BJ (cell line): ENCODE measurements at places on chromosomes 2 and 18.

GRCh38 chr18:66511289-66511688 is 92.6 kb downstream of the CDH19 start:
- no peak for DNase-seq

- DNase-seq: no peak
Measured at GRCh38 chr2:218427741-218428140, 8.8 kb downstream of the VIL1 start.

DNA sequence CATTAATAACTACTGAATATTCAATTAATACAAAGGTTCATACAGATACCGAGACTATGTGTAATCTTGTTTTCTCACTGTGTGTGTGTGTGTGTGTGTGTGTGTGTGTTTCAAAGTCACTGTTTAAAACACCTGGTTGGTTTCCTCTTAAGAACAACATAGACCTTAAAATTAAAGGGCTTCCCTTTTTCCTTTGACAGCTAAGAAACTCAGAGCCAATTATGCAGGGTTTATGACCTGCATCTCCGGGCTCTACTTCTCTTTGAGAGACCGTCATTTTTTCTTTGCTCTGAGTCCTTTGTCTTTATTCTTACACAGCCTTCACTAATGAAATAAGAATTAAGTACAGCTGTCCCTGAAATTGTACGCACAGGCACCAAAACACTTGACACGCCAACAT is 145.6 kb downstream of the HDAC4 start:
- DNase-seq: no peak

- no peak for DNase-seq
Measured at GRCh38 chr2:160251569-160251968, 51.5 kb upstream of the ITGB6 start.

GRCh38 chr2:203688798-203689197 is 17.6 kb upstream of the CD28 start:
- DNase-seq: peak; percentile 84

DNA sequence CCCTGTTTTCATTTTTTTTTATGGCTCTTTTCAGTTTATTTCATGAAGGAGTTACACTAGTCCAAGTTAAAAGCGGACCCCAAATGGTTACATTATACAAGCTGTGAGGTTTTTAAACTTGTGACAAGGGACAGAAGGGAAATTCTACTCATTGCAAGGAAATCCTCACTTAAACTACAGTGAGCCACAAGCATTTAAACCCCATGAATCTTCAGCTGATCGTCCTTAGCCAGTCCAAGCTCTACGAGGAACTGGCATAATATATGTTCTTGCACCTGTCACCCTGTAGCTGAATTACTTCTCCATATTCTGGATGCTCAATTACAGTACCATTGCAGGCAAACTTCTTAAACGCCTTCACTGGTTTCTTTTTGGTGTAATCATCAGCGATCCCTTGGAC is 64.5 kb downstream of the ASAP2 start:
- DNase-seq: no peak

DNA sequence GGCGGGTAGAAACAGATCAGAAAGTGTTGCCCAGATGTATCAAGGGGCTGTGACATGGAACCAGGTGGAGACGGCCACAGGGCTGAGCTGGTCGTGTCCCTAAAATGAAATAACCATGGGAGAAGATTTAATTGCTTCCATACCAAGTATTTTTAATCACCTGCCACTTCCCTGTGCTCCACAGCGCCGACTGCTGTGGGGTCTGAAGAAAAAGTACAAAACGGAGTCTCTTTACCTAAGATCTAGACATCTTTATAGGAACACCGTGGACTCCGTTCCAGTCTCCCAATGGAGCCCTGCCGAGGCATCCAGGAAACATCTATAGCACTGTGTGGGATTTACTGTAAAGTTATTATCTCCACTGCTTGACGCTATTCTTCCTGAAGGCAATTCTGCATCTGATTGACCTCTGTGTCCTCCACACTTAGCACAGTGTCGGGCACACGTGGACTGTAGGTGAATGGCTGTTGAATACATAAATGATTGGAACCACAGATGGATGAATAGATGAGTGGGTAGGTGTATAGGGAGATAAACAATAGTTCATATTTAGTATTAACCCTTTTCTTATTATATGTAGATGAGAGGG is 21.6 kb upstream of the GYPC start:
- DNase-seq: no peak

DNA sequence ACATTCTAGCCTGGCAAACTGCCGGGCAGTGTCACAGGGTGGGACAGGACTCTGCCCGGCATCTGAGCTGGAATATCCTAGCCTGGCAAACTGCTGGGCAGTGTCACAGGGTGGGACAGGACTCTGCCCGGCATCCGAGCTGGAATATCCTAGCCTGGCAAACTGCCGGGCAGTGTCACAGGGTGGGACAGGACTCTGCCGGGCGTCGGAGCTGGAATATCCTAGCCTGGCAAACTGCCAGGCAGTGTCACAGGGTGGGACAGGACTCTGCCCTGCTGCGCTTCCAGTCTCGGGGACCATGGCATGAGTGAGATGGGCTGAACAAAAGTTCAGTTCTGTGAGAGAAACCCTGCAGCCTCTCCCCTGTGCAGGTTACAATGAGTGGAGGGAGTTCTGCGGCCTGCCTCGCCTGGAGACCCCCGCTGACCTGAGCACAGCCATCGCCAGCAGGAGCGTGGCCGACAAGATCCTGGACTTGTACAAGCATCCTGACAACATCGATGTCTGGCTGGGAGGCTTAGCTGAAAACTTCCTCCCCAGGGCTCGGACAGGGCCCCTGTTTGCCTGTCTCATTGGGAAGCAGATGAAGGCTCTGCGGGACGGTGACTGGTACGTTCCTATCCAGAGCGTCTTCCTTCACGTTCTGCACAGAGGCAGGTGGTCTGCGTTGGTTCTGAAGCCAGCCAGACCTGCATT is 80.3 kb downstream of the TPO start:
- no peak for DNase-seq

DNA sequence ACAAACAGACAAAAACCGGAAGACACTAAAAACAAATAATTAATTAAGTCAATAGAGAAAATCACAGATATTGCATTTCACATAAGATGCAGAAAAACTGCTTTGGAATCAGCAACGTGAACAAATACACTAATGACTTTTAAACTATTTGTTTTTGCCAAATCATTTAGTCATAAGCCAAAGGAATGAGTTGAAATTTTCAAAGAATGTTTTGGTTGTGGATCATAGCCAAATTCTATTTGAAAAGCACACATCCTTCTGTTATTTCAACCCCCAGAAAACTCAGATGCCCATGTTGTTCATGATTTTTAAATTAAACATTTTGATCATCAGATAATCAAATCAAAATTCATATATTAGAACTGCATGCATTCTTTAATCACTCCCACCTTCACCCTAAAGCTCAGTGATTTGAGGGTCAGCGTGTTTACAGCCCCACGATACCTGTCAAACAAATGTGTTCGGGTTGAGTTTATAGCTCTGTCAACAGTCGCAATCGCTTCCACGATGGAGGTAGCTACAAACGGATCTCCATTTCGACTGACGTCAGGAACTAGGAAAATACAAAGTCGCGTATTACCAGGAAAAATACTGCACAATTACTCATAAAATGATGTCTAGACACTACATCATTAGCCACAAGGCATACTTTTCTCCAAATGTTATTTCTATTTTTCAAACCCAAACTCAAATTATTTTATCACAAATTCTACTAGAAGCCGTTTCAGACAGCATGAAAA is 90.2 kb downstream of the PXDN start:
- DNase-seq: peak; percentile 69

DNA sequence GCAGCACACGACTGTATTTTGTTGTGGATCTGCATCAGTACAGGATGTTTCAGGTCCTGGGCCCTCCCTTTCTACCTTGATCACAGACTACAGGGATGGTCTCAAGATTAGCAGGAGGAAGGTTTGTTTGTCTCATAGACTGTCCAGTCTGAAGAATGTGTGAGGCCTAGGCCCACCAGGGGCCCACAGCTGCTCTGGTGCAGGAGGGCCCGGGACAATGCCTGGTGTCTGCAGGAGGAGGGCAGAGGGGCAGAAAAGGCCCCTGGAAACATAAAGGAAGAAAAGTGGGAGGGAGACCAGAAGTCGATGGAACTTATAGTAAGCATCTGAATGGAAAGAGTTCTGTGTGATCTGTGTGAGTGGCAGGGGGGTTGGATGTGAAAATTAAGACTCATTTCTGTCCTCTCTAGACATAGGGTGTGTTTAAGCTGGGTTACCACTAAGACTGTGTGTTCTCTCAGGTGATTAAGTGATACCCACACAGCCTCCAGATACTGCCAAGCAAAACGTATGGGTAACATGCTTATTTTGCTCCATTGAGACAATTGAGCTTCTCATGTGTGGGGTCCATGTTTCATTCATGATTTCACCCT is 33.4 kb upstream of the LPIN2 start:
- no peak for DNase-seq

- DNase-seq: no peak
Measured at GRCh38 chr2:188131281-188131680, 160.4 kb upstream of the GULP1 start.

- no peak for DNase-seq
Measured at GRCh38 chr2:4140281-4140970, 437.1 kb downstream of the DCDC2C start.

GRCh38 chr2:72185206-72185605 is 37.5 kb upstream of the CYP26B1 start:
- DNase-seq: no peak

GRCh38 chr2:3302751-3303582 is 74.7 kb downstream of the EIPR1 start:
- DNase-seq: no peak

GRCh38 chr2:195238379-195238778 is 418.6 kb upstream of the SLC39A10 start:
- no peak for DNase-seq

GRCh38 chr2:24891201-24891600 is 28.8 kb downstream of the ADCY3 start:
- DNase-seq: no peak

- DNase-seq: no peak
Measured at GRCh38 chr2:123468071-123468470, 557.0 kb upstream of the CNTNAP5 start.

DNA sequence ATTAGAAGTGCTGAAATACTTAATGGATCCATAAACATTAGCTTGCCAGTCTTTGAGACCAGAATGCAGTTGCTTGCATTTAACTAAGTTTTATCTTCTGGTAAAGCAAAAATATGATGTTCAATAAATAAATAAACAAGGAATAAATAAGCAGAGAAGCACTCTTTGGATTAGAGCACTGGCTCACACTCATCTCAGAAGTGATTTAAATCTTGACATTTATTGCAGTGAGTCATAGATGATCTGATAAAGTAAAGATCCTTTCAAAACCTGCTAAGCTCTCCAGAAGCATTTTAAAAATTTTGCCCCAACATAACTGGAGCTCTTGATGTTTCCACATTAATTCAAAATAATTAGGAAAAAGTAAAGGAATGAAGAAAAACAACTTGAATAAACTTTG is 66.8 kb downstream of the KYNU start:
- peak; percentile 41 for DNase-seq

DNA sequence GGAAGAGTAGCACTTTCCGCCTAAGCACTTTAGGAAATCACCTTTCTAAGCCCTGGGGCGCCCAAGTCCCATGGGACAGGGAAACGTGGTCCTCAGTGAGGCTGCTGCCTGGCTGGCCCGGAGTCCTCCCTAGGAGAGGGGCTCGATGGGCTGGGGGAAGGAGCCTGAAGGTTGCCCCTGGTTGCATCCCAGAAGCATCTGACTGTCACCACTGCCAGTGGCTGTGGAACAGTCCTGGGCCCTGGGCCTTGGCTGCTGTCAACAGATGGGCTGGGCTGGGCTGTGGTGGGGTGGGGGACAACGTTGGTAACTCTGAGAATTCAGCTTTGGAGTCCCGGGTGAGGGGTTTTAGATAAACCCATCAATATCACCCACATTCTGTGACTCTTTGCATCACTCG is 22.5 kb downstream of the ASB1 start:
- DNase-seq: no peak

GRCh38 chr18:73047688-73048087 is 179.9 kb upstream of the NETO1 start:
- no peak for DNase-seq

DNA sequence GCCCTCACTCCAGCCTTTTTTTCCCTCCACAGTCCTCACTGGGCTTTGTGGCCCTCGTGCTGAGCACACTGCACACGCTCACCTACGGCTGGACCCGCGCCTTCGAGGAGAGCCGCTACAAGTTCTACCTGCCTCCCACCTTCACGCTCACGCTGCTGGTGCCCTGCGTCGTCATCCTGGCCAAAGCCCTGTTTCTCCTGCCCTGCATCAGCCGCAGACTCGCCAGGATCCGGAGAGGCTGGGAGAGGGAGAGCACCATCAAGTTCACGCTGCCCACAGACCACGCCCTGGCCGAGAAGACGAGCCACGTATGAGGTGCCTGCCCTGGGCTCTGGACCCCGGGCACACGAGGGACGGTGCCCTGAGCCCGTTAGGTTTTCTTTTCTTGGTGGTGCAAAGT is 39.4 kb downstream of the STEAP3 start:
- DNase-seq: no peak

- DNase-seq: no peak
Measured at GRCh38 chr18:72541871-72542332, 2.2 kb downstream of the CBLN2 start.

DNA sequence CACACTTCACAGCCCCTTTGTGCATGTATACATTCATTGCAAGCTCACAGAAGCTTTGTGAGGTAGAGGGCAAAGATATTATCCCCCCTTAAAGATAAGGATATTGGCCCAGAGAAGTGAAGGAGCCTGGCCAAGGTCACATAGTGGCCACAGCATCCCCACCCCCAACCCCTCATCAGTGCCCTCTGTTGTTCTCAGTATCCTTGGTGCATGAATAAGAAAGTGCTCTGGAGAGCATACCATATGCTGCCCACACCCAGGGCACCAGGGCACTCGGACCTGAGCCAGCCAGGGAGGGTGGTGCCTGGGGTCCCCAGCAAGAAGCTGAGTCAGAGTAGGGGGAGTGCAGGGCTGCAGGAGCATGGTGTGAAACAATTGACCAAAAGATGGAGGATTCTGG is 3.3 kb downstream of the DYSF start:
- DNase-seq: no peak

- peak; percentile 26 for DNase-seq
Measured at GRCh38 chr18:47265197-47265596, 13.7 kb upstream of the SKOR2 start.

GRCh38 chr2:69306393-69306821 is 80.6 kb downstream of the GFPT1 start:
- DNase-seq: no peak

DNA sequence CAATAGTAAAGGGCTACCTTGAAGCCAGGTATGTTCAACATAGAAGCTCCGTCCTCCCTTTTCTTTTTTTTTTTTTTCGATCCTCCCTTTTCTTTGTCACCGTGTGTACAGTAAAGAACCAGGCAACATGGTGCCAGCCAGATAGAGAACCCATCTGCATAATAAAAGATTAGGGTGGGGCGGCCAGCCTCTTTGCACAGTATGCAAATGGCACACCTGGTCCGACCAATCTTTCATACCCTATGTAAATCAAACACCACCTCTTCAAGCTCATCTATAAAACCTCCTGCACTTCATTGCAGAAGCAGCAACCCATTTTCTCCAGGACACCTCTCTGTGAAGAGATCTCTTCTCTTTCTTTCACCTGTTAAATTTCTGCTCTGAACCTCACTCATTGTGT is 7.3 kb upstream of the WDR33 start:
- no peak for DNase-seq
